ENCODE measurements at places on chromosomes 13 and 19.

DNA sequence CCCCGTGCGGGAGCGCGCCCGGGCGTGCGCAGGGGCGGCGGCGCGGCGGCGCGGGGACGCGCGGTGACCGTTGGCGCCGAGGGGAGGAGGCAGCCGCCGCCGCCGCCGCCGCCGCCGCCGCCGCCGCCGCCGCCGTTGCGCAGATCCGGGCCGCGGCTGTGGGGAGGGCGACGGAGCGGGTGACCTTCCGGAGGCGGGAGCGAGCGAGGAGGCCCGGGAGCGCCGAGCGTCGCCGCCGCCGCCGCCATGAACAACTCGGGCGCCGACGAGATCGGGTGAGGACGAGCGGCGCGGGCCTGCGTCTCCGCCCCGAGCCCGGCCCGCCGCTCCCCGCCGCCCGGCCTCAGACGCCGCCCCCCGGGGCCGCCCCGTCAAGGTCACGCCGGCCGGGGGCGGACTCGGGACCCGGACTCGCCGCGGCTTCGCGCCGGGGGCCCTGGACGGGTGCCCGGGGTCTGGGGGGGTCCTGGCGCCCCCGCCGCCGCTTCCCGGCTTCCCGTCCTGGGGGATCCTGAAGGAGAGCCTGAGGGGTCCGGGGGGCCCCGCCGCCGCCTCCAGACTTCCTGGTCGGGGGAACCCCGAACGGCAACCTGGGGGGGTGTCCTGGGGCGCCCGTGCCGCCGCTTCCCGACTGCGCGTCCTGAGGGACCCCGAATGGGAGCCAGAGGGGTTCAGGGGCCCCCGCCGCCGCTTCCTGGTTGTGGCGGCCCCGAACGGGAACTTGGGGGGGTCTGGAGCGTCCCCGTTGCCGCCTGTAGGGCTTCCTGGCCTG is at the start of gene DAZAP1:
Gene DAZAP1, plus strand, starts transcription at position 59 of the 772 bp plus-strand sequence. Its CDS starts 188 bp downstream, at position 247.
- no peak for DNase-seq

- no peak for DNase-seq
Measured at GRCh38 chr19:38678217-38678890, 30.9 kb downstream of the ACTN4 start.

DNA sequence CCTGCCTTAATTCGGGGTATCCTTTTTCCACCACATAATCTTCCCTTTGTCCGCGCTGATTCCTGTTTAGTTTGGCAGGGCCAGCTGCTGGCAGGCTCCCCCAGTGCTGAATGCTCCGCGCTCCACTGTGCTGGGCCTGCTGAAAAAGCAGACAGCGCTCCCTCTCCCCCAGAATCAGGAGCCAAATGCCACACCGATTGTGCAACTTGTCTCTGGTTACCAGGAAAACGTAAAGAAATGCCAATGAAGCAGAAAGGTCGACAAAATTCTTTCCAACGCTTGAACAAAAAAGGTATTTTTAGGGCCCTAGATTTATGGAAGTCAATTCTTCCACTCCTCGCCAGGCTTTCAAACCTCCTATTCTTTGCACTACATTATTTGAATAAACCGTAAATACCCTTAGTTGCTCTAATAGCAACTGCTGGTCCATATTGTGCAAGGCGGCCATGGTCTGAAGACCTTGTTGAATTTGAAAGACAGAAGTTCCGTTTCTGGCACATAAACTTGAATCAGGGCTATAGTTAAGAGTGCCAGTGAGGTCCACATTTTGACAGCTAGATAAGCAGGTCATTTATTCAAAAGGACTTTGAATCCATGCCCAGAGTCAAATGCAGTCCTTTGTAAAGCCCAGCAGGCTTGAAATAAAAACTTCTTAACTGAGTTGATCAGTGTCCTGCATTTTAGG is 206.7 kb upstream of the RFC3 start:
- no peak for DNase-seq

DNA sequence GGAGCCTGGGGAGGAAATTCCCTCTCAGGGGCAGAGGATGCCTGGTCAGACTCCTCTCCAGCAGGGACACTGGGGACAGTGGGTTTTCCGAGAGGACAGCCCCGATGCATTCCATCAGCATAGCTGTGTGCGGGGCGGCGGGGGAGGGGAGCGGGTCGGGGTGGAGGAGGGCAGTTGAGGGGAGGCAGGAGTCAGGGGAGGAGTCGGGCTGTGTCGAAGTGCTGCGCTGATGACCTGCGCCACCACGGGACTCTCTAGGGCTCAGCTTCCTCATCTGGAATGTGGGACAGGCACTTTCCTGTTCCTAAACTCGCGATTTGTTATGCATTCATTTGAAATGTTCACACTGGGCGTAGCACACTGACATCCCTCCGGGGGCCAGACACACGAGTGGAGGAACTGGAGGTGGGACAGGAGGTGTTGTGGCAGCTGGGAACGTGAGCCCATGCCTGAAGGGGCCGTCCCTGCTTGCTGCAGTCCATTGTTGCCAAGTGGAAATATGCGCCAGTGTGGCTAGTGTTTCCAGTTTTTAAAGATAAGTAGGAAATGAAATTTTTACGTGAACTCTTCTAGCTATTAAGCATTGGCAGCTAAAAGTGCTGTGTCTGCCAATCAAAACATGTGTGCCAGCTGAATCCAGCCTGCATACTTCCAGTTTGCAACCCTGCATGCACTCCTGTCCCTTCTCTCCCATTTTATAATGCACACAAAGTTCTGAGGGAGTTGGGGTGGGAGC is 43.3 kb downstream of the FLT1 start:
- DNase-seq = no peak

GRCh38 chr19:20078581-20079031 is 806 bp downstream of the ZNF90 start:
- DNase-seq = no peak

DNA sequence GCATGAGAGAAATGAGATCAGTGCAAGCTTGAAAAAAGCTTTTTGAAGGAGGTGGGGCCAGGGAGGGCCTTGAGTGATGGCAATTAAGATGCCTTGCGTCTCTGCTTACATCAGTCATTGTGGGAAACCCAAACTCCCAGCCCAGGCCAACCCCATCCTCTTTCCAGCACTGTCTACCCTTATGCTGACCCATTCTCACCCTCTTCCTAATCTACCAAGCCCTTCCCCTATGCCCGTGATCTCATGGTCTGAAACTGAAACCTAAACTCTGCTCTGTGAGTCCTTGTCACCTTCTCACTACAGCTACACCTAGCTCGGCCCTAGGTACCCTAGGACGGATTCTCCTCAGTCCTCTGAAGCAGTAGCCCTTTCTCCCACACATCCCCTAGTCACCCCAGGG is 36.0 kb upstream of the SERP2 start:
- DNase-seq = no peak

DNA sequence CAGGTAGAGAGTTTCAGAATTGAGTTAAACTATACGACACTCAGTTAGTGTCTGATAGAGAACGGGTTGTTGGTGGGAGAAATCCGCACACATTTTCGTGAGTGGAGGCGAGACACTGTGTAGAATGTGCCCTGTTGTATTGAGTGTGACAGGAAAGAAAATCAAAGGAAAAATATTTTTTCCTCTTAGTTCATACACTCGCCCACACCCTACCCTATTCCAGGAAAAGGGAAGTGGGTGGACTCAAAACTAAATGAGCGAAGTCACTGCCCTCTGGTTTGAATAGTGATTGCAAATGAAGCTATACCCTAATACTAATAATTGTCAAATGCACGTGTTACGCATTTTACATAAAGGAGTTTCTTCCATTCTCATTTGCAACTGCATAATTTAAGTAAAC is 2.0 kb downstream of the ZNF347 start:
- DNase-seq = no peak

DNA sequence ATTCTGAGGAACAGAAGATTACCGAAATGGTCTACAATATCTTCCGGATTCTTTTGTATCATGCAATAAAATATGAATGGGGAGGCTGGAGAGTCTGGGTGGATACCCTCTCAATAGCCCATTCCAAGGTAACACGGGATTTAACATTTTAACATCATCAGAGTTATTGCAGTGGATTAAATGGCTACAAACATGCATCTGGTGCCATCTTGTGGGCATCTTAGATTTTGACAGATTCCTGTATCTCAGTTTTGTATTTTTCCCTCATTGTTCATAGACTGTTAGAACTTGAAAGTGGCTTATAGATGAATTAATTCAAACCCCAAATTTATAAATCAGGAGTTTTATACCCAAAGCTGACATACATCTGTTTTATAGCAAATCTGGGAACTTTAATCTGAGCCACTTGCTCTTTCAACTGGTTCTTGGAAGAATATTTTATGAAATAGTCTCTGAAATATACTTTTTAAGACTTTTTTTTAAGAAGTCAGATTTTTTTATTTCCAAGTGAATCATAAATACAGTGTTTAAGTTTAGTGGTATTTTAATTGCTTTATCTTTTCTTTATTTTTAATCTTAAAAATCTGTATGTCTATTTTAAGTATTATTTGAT is 215.2 kb downstream of the NBEA start:
- DNase-seq = peak; percentile 0

DNA sequence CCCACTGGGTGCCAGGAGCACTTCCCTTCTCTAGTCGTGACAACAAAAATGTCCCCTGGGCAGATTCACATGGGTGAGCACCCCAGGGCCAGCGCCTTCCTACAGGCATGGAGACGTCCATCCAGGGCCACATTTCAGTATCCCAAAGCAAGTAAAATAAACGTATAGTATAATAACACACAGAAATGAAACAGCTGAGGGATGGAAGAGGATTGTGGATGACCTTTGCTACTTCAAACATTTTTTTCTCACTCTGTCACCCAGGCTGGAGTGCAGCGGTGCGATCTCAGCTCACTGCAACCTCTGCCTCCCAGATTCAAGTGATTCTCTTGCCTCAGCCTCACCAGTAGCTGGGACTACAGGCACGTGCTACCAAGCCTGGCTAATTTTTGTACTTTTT is 28.2 kb downstream of the CILP2 start:
- DNase-seq = no peak

- no peak for DNase-seq
Measured at GRCh38 chr13:98975822-98976261, 2.0 kb downstream of the DOCK9 start.

DNA sequence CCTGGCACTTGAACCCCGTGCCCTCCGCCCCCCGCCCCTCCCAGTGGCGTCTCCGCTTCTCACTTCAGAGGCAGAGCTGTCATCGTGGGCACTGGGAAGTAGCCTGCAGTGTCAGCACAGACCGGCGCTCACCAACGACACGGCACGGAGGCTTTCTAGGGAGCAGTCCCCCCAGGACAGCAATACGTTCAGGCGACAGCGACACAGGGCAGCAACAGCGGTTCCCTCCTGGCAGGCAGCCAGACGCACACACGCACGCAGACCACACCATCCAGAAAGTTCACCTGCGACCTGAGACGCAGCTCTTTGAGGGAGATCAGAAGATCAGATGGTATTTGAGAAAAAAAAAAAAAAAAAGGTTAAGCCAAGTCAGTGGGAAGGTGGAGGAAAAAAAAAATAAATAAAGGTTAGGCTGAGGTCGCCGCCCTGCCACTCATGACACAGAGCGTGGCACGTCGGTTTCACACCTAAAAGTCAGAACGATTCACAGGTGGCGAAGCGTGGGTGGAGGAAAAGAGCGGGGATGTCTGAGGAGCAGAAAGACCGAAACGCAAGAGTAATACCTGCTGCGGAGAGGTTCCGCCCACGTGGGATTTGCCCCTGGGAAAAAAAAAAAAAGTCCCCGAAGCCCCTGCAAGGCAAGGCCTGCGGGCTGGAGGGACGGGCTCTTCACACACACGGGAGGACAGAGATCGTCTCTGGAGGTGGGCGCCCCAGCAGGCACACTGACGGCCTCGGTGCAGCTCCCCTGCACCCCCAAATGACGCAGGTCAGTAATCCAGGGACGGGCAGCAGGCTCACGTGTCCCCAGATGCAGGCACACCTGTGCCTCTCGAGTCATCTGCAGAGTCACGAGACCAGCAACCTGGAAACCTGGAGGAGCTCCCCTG is 94.5 kb downstream of the GNG7 start:
- peak; percentile 65 for DNase-seq

GRCh38 chr19:55086730-55087541 is 11.3 kb downstream of the EPS8L1 start:
- peak; percentile 33 for DNase-seq

GRCh38 chr19:6056801-6057650 is 53.3 kb downstream of the RFX2 start:
- no peak for DNase-seq

GRCh38 chr19:577439-578392 is 5.3 kb downstream of the BSG start:
- no peak for DNase-seq

DNA sequence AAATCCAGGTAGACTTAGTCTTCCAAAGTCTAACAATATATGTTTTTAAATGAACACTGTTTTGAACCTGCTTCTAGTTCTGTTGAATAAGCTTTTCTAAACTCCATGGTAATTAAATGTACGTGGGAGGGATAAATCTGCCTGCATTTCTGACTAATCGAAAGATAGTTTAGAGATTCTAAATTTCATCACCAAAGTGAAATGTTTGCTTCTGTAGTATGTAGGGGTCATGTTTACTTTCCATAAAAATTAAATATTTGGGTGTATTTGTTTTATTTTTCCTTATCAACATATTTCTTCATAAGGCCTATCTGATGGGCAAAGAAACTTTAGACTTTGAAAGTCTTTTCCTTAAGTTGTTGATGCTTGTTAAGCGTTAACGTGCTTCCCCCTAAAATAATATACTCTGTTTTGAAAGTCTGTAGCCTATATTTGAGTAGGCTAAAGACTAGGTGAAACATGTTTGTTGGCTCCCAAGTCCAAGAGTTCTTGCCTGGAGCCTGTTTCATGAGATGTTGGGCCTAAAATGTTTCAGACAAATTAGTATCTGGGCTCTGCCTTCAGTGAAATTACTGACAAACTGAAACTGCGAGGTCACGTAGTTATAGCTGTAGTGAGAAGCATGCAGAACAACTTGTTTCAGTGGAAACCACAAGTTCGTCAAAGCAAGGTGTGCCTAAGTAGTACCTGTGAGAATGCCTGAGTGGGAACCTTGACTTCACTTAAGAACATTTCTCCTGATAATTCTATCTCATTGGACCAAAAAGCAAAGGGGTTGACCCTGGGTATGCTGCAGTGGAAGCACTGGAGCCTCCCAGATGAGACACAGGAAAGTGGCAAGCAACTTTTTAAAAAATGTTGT is 126.2 kb downstream of the LMO7 start:
- DNase-seq = no peak

DNA sequence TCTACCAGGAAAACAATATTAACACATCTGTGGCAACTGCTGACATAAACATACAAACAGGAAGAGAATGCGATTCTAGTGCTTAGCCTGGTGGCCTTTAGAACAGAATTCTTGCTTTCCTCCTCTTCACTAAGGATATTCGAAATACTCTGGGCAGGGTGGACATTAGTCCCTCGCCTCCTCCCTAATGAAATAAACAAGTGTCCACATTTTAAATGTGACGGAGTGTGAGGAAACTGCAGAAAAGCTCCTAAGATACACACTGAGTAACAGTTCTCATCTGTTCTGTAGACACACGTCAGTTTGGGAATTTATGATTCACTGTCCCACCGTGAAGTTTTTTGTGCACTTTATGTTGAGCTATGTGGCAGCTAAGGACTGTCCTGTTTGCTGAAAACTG is 639 bp downstream of the STARD13 start:
- DNase-seq = no peak

GRCh38 chr13:31733066-31733465 is 6.3 kb upstream of the RXFP2 start:
- DNase-seq = no peak

GRCh38 chr19:11699931-11700794 is 38.6 kb downstream of the ZNF823 start:
- DNase-seq = no peak
